Tongue (tissue), 3 donors: ENCODE measurements at places on chromosomes 6 and 20. TPM values are rescaled to one million over a fixed set of nuclear protein-coding genes. Genes with fewer than 3 reads are reported as not detected.

BMP2 gene
- 11.8 TPM for total RNA-seq

TNFRSF6B gene
- total RNA-seq, result 1.1 TPM

BPIFA1 gene
- 109 TPM for total RNA-seq

HCK gene
- total RNA-seq, result 3.7 TPM

DLL1 gene
- 25.0 TPM for total RNA-seq

ISM1 gene
- 7.6 TPM for total RNA-seq

SLC52A3 gene
- total RNA-seq, result 0.82 TPM

TBC1D7 gene
- 17.0 TPM for total RNA-seq

HSPA12B gene
- total RNA-seq, result 26.7 TPM

KIF6 gene
- total RNA-seq, result 2.4 TPM

MAP7 gene
- total RNA-seq, result 6.1 TPM

FAM83D gene
- 9.5 TPM for total RNA-seq

POU5F1 gene
- total RNA-seq, result 7.5 TPM

IFNGR1 gene
- total RNA-seq, result 74.0 TPM

SDC4 gene
- total RNA-seq, result 26.9 TPM

SLPI gene
- 181 TPM for total RNA-seq

MYLK4 gene
- total RNA-seq, result 14.9 TPM

GPR63 gene
- total RNA-seq, result 2.4 TPM

GSTA2 gene
- not detected for total RNA-seq

SLC35D3 gene
- not detected for total RNA-seq

LY6G6C gene
- 1.1 TPM for total RNA-seq

MCCD1 gene
- total RNA-seq, result not detected

RGS17 gene
- 1.0 TPM for total RNA-seq

FOXQ1 gene
- total RNA-seq, result 6.4 TPM

ANKRD6 gene
- total RNA-seq, result 17.8 TPM

GRM1 gene
- not detected for total RNA-seq

BEND6 gene
- 4.9 TPM for total RNA-seq

TRIM31 gene
- not detected for total RNA-seq

SLC32A1 gene
- total RNA-seq, result not detected

QRSL1 gene
- total RNA-seq, result 26.6 TPM

ZNF512B gene
- 15.3 TPM for total RNA-seq

WFDC5 gene
- total RNA-seq, result not detected

TENT5A gene
- total RNA-seq, result 26.3 TPM

EFCAB8 gene
- 2.3 TPM for total RNA-seq

HFE gene
- total RNA-seq, result 4.9 TPM

ZNF165 gene
- total RNA-seq, result 0.72 TPM

DNAH8 gene
- 3.0 TPM for total RNA-seq

NNAT gene
- total RNA-seq, result 24.1 TPM
